ENCODE measurements at places on chromosomes 2 and 18. TPM values are rescaled to one million over a fixed set of nuclear protein-coding genes. Genes with fewer than 3 reads are reported as not detected.

The IL1RN gene
- polyA plus RNA-seq, result 9.6 TPM

The CTLA4 gene
- polyA plus RNA-seq, result 1.8 TPM

The CPO gene
- polyA plus RNA-seq, result 0.07 TPM

The THOC1 gene
- 40.4 TPM for polyA plus RNA-seq

The OR6B2 gene
- polyA plus RNA-seq, result not detected

The KIAA2012 gene
- polyA plus RNA-seq, result 0.69 TPM

The PLB1 gene
- 1.0 TPM for polyA plus RNA-seq

The ASB1 gene
- polyA plus RNA-seq, result 17.7 TPM

The IL1F10 gene
- not detected for polyA plus RNA-seq

The SIGLEC15 gene
- polyA plus RNA-seq, result 0.72 TPM

The KLHL41 gene
- polyA plus RNA-seq, result 0.30 TPM

The AAK1 gene
- polyA plus RNA-seq, result 10.1 TPM

The USP14 gene
- polyA plus RNA-seq, result 22.8 TPM

The PSME4 gene
- 20.8 TPM for polyA plus RNA-seq

The ADAM23 gene
- 0.76 TPM for polyA plus RNA-seq

The VAMP5 gene
- 77.3 TPM for polyA plus RNA-seq

The UGT1A5 gene
- polyA plus RNA-seq, result not detected

The RGPD4 gene
- not detected for polyA plus RNA-seq

The LYPD6B gene
- polyA plus RNA-seq, result 2.5 TPM

The NETO1 gene
- 0.05 TPM for polyA plus RNA-seq

The PDE1A gene
- polyA plus RNA-seq, result 1.7 TPM

The UGT1A10 gene
- 0.14 TPM for polyA plus RNA-seq

The PLGLB2 gene
- polyA plus RNA-seq, result 0.62 TPM

The IL1A gene
- 15.5 TPM for polyA plus RNA-seq

The HAAO gene
- polyA plus RNA-seq, result 6.2 TPM

The PIGN gene
- 7.4 TPM for polyA plus RNA-seq

The ZNF804A gene
- polyA plus RNA-seq, result 0.32 TPM

The HOXD13 gene
- not detected for polyA plus RNA-seq

Data from lung (tissue), 17 donors.